Right lung (tissue), 10 donors: ENCODE measurements at places on chromosomes 1 and 21. TPM values are rescaled to one million over a fixed set of nuclear protein-coding genes. Genes with fewer than 3 reads are reported as not detected.

- no peak for DNase-seq
Observed at GRCh38 chr21:19256934-19257660, 853.5 kb upstream of the TMPRSS15 start.

DNA sequence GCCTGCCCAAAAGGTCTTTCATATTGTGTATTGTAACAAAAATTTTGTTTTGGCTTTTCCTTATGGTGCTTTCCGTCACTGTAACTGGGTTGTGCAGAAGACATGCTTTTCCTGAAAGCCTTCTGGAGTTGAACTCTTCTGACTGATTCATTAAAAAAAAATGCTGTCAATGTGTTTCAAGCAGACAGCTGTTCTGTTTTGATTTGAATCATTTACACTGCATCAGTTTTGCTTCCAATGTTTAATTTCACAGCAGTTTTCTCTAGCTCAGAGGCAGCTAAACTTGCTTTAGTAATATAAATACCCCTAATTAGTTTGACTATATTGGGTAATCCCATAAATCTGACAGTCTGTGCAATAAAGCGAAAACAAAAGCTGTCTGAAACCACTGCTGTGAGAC is 7.9 kb downstream of the UTP11 start:
- DNase-seq, result no peak

DNA sequence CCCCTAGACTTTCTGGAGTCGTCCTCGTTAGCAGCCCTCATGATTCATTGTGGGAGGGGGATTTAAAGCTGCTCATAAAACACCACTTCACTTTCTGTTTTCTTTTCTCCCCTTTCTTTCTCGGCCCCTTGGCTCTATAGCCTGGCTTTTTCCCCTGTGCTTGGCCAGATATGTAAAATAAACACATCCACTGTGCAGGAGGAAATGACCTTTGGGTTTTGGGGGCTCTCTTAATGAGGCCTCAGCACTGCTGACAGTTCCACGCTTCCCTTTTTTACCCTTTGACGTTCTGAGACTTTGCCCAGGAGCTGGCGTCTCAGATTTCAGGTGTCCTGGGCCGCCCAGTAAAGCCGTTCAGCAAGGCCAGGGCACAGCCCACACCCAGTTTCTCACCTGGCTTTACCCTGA is 65.7 kb downstream of the RUNX3 start:
- no peak for DNase-seq

- no peak for DNase-seq
Observed at GRCh38 chr1:55375617-55376258, 160.6 kb upstream of the USP24 start.

GRCh38 chr1:45325851-45326506 is 716 bp upstream of the HPDL start:
- peak; percentile 11 for DNase-seq

- no peak for DNase-seq
Observed at GRCh38 chr1:225700889-225701465, 48.1 kb upstream of the ENAH start.

DNA sequence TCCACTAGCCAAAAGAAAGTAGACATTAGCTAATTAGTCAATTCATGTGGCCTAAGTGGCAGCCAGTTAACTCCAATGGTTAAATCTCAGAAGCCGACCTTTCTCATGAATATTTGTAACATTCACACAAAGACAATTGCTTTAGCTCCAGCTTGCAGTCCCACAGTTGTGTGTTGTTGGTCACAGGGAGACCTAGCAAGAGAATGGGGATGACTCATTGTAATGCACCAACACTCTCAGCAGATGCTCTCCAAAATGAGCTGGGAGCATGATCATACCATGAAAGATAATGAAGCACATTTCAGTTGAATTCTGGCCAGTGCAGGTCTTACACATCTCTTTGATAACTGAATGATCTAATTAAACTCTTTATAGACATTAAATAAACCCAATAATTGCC is 160.4 kb downstream of the HLX start:
- DNase-seq, result no peak

DNA sequence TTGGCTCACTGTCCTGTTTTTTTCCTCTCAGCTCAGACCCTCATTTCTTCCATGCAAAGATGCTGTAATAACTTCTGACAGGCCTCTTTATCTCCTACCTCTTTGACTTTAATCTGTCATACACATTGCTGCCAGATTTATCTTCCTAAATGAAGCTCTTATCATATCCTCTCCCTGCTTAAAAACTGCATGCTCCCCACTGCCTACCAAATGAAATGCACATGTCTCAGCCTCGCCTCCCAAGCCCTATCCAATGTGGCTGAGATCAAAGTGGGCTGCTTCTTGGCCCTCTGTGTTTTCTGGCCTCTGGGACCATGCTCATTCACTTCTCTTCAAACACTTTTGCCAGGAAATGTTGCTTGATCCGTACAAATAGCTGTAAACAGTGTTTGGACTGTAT is 38.3 kb downstream of the IRF2BP2 start:
- no peak for DNase-seq

- no peak for DNase-seq
Observed at GRCh38 chr1:167090314-167090942, at the start of gene GPA33. Gene GPA33, minus strand, starts transcription at chr1:167090377. Its CDS starts 90 bp downstream, at chr1:167090287.

DNA sequence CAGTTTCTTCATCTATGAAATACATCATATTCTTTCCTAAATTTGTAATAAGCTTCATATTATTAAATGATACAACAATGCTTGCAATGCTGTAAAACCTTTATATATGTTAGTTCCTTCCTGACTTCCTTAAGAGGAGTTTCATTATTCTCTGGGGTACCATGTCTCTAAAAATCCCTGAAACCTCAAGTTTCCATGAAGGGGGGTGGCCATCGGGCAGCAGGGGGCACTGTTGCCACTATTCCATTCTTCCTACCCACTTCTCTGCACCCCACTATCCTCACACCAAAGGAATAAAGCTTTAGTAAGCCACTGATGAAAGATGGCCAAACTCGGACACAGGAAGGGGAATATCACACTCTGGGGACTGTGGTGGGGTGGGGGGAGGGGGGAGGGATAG is 9.0 kb upstream of the DMRTB1 start:
- no peak for DNase-seq

DNA sequence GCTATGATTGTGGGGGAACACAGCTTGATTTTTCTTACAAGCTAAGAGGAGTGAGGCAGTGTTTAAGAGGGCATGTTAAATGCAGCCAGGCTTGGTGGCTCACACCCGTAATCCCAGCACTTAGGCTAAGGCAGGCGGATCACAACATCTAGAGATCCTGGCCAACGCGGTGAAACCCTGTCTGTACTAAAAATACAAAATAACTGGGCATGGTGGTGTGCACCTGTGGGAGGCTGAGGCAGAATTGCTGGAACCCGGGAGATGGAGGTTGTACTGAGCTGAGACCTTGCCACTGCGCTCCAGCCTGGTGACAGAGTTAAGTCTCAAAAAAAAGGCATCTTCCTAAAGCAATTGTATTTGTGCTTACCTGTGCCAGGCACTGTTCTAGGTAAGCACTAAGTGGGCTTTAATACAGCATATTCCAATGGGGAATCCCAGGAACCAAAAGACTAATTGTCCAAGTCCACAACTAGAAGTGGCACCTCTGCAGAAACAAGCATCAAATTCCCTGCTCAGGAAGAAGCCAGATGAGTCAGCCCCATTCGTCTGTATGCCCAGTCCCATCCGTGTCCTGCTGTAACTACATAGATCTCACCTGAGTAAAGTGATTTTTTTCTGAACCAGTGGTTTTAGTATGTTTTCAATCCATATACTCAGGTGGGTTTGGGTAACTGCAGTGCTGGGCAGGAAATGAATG is 4.6 kb downstream of the RCC1 start:
- no peak for DNase-seq

DNA sequence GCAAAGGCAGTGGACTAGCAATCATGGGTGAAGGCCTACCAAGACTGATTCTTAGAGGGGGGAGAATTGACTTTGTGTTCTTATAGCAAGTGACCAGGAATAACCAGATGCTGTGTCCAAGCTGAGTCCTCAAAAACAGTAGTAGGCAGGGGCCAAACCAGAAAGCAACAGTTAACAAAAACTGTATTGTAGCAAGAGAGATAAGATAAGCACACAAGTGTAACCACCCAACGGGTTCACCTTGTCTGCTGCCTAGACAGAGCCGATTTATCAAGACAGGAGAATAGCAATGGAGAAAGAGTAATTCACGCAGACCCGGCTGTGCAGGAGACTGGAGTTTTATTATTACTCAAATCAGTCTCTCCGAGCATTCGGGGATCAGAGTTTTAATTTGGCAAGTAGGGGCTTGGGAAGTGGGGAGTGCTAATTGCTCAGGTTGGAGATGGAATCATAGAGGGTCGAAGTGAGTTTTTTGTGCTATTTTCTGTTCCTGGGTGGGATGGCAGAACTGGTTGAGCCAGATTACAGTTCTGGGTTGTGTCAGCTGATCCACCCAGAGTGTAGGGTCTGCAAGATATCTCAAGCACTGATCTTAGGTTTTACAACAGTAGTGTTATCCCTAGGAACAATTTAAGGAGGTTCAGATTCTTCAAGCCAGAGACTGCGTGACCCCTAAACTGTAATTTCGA is 8.3 kb upstream of the CSRP1 start:
- DNase-seq, result no peak

DNA sequence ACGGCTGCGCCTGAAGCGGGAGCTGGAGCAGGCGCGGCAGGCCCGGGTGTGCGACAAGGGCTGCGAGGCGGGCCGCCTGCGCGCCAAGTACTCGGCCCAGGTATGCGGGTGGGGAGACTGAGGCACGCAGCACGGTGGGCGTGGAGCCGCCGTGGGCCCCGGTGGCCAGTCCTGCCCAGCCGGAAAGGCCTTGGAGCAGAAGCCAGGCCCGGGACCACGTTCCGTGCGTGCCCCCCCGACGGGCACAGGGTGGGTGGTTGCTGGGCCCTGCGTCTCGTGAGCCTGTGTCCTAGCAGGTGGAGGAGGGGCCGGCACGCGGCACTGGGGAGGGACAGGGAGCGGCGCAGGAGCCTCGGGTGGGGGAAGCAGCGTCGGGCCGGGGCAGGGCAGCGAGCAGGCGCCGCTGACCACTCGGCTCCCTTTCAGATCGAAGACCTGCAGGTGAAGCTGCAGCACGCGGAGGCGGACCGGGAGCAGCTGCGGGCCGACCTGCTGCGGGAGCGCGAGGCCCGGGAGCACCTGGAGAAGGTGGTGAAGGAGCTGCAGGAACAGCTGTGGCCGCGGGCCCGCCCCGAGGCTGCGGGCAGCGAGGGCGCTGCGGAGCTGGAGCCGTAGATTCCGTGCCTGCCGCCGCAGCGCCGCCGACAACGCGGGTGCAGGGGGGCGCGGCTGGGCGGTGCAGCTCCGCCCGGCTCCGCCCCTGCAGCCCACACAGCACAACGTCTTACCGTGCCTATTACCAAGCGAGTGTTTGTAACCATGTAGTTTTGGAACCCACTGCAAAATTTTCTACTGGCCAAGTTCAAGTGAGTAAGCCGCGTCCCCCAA is 78.2 kb downstream of the SKI start:
- no peak for DNase-seq

DNA sequence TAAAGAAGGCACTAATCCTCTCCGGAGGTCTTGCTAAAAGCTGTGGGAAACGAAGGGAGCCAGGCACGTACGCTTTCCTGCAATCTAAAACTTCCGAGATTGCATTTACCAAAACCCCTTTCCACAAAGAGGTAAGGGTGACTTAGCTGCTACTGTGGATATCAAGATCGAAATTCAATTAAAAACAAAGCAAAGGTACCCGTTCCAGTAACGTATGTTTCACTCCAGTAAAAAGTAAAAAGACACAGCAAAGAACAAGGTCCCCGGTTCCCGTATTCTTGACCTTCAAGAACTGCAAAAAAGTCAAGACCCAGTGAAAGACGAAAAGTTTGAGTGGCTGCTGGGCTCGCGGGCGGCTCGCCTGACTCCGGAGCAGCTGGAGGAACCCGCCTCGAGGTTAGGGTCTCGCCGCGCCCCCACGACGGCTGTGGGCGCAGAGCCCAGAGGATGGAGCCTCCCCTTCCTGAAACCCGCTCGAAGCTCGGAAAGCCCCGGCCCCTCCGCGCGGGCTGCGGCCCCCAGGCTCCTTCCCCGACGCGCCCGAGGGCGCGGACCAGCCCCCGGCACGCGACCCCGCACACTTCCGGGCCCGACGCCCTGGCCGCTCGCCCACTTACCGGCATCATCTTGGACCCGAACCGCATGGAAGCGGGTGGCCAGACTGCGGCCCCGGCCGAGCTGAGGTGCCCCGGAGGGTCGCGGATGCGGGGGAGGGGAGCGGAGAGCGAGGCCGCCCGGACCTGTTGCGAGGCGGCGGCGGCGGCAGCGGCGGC is 524 bp downstream of the TP53BP2 start:
- peak; percentile 80 for DNase-seq

- DNase-seq, result no peak
Observed at GRCh38 chr1:86858524-86859261, 55.2 kb downstream of the SELENOF start.

- DNase-seq, result peak; percentile 24
Observed at GRCh38 chr1:167905182-167905581, 8.8 kb downstream of the ADCY10 start.

DNA sequence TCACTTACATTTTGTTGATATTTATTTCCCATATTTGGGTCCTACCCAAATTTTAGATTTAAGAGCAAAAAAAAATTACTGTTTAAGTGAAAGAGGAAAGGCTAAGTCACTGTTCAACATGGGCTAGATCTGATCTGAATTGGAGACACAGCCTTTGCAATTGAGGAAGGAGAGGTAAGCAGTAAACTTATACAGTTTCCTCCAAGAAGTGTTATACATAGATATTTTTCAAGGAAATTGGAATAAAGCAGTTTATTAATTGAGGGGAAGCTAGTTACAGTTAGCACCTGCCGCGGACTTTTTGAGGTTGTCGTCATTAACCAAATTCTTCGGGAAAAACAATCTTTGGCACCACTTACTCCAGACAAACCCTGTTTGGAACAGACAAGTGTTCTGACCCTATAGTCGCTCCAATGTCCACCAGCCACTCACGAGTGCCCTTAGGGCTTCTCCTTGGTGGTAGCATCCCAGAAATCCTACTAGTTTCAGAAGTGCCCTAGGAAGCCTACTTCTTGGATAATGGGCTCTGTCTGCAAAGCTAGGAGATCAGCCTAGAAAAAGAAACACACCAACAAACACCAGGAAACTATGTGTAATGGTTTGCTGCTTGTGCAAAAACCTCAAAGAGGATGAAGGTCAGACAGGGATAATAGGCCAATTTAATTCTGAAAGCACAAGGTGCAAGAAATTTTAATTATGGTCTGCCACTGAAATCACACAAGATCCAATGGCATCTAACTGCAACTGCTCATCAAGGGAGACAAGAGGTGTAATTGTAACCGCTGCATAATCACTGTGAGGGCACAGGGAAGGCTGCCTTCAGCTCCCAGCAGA is 2.5 kb downstream of the WLS start:
- DNase-seq, result no peak

GRCh38 chr1:163291461-163291860 is 30.3 kb upstream of the NUF2 start:
- DNase-seq, result no peak

- DNase-seq, result no peak
Observed at GRCh38 chr1:6040861-6041415, 4.8 kb upstream of the KCNAB2 start.

IGSF21 gene
- polyA plus RNA-seq, result 0.15 TPM

SGIP1 gene
- polyA plus RNA-seq, result 10.5 TPM

LCE3D gene
- not detected for polyA plus RNA-seq

LEFTY1 gene
- polyA plus RNA-seq, result 8.1 TPM

NOTCH2 gene
- polyA plus RNA-seq, result 46.7 TPM

IVNS1ABP gene
- polyA plus RNA-seq, result 122 TPM
